ENCODE measurements at places on chromosomes 3 and 15. TPM values are rescaled to one million over a fixed set of nuclear protein-coding genes. Genes with fewer than 3 reads are reported as not detected.

- no peak for DNase-seq
Measured at GRCh38 chr3:176978441-176978840, 218.8 kb downstream of the TBL1XR1 start.

ARPIN gene
- 26.4 TPM for total RNA-seq

DNA sequence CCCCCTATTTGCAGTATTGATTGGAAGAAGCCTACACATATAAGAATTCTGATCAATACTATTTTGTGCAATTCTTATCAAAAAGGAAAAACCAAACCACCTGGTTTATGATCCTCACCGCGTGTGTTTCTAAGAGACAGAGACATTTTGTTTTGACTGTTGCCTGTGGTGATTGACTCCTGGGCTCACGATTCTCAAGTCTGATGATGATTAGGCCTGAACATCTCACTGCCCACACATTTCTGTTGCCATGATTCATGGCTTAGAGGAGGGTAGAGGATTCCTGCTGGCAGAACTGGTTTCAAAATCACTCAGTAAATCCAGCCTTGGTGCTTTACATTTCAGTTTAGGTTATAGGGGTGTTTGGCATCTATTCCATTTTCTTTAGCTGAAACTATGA lies 88.3 kb upstream of the UBE3A start:
- no peak for DNase-seq

GRCh38 chr15:40307421-40308211 lies at the start of gene PLCB2:
Gene PLCB2, minus strand, starts transcription at chr15:40307935. Its CDS starts 263 bp downstream, at chr15:40307672.
- DNase-seq = no peak
